ENCODE measurements at places on chromosomes 5 and 9.
A peak's percentile ranks its signal among the peaks of the same experiment; 100 is the strongest.

DNA sequence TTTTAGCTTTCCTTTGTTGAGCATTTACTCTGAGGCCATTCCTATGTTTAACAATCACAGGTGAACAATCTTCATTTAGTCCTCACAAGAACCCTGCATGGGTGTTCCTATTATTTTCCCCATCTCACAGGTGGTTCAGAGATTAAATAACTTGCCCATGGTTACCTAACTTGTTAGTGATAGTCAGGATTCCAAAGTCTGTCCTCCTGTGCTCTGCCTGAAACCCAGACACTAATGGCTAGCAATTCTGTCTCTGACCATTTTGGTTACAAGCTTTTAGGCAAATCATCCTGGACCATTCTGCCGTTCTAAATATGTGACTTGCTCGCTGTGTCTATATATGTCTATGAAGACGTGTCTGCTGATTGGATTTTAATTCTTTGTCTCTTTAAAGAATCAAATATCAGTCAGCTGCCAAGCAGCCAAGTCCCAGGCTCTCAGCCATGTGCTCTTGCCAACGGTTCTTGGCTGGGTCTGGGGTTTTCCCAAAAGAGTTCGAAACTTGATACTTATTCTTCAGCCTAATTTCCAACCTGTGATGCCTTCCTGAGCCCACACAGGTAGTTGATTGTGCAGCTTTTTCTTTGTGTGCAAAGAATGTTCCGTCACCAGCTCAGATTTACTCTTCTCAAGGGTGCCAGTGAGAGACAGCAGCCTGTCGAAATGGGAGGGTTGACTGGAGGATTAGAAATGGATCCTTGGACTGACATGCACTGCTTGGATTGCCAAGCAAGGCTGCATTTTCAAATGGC, 121.7 kb downstream of the NREP start:
- no peak for DNase-seq

GRCh38 chr9:18896531-18897179, 136.4 kb downstream of the SAXO1 start:
- peak; percentile 21 for DNase-seq

GRCh38 chr9:104245925-104246324, 151.8 kb downstream of the SMC2 start:
- DNase-seq = no peak

- no peak for DNase-seq
Measured at GRCh38 chr9:96460470-96460869, 10.5 kb downstream of the HABP4 start.

DNA sequence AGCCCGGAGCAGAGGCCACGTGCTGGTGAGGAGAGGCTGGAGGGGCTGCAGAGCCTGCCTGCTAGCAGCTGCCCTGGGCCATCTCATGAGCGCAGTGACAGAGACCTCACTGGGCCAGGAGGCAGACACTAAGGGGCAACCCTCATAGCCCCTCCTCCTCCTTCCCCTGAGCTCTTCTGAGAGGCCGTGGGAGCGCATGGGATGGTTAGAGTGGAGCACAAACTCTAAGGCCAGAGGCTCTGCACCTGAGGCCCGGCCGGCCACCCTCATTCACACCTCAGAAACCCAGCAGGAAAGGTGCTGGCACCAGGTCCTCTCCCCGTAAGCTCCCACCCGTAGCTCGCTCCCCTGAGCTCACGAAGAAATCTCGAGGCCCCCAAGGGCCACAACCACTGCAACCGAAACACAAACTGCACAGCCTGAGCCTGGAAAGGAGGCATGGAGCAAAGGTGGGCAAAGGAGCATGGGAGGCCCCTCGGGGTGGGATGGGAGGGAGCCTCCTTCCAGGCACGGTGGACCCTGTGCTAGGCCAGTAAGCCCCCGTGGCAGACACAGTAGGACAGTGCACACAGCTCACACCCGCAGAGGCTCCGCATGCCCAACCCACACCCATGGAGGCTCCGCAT, 17.7 kb downstream of the CAMSAP1 start:
- DNase-seq = no peak

- DNase-seq = no peak
Measured at GRCh38 chr9:121187636-121188305, 13.9 kb downstream of the RAB14 start.

DNA sequence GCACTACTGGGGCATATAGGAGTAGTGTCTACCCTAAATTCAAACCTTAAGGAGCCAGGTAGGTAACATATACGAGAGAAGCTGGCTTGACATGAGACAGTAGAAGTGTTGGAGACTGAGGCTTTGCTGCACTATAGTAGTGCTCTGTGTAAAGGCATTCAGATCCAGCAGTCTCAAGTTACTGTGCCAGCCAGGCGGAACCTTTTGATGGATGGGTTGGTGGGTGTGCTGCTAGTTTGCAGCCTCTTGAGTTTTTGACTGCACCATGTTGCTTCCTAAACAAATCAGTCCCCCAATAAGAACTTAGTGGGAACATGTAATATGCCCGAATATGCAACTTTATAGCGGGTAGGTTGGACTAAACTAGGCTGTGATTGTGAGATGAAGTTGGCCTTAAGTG, 1.5 kb downstream of the CLTA start:
- no peak for DNase-seq

- no peak for DNase-seq
Measured at GRCh38 chr5:82560561-82560960, 282.4 kb upstream of the RPS23 start.

- DNase-seq = no peak
Measured at GRCh38 chr9:83238871-83239640, 176.1 kb upstream of the RASEF start.

GRCh38 chr9:70491426-70492318, 77.2 kb upstream of the KLF9 start:
- DNase-seq = no peak

DNA sequence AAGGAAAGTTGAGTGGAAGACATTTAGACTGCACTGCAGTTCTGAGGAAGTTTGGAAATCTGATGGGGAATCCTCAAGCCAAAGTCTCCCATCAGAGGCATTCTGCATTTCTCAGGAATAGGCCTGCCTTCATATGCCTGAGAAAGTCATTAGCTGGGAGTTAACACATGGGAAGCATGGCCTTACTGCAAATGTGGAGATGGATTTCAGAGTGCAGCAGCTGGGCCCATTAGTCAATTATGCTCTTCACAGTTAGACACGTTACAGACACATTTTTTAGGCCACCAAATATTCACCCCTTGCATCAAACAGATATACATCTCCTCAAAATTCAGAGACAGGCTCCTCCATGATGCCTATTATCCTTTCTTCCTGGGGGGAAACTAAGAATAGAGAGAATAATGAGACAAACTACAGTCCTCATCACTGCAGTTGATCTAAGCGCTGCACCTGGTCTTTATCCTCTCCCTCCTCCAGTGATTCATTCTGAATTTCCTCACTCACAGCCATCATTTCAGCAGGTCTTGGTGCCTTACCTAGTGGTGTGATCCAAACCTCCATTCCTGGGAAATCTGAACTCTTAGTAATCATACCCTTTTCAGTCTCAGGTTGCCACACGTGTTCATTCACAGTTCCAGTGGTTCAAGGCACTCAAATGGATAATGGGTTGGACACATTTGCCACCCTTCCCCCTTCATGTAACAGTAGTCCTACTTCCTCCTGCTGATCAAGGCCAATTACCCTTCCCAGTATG, 47.9 kb upstream of the PPP2CA start:
- no peak for DNase-seq

DNA sequence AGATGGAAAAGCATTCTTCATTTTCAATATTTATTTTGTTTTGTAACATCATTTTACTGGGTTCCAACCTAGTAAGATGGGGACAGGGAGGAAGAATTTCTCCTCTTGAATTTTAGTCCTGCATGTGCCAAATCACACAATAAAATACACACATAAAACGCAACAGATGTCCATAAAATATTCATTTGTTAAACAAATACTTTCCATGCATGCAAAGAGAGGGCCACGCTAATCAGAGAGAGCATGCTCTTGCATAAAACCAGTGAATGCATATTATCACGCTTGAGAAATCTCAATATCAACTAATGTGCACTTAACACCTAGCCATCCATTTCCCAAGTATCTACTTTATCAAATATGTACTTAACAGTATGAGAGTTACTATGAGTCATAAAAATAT, 212.6 kb upstream of the TARS1 start:
- DNase-seq = no peak

- no peak for DNase-seq
Measured at GRCh38 chr9:17484906-17485305, 94.0 kb upstream of the SH3GL2 start.

DNA sequence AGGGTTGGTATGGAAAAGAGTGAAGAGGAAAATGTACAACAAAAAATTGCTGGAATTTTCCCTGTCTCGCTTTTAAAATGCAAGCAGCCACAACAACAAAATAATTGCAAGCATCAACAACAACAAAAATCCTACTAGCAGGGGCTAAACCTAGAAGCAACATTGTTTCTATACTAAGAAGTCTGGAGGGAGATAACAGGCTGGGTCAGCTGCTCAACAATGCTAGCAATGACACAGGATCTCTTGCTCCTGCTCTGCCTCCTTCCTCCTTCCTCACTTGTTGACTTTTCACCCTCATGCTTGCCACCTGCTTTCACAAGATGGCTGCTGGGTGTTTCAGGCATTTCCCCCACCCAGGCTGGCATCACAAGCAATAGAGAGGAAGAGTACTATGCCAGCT, 7.6 kb upstream of the AOPEP start:
- no peak for DNase-seq

DNA sequence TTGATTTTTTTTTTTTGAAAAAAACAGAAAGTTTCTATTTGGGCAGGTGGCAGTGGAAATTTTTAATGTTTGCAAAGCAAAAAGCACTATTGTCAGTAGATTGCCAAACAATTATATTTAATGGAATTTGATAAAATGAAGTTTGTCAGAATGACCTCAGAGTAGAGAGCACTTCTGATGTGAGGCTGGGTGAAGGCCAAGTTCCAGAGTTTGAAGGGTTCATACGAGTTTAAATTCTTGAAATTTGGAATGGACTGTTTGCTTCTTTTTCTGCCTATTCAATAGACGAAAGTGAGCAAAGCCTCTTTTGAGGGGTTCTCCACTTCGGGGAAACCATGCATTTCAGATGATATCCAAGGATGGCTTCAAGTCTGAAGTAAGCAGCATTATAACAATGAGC, 7.4 kb downstream of the SHC3 start:
- DNase-seq = no peak

DNA sequence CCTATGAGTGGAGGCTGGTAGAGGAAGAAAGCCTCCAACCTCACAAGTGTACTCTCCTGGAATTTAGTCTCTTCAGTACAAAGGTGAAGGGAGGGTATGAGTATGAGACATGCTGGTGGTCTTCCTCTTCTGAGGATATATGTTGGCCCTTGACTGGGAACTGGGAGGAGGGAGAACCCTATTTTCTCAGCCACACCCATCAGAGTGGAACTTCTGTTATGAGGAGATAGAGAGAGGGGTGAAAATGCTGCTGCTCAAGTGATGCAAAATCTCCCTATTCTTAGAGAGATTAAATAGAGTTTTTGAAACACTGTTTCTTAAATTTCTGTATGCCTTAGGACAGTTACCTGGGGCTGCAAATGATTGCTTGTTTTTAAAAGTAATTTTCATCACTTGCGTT, 203.4 kb upstream of the PRR16 start:
- DNase-seq = no peak

GRCh38 chr9:78053627-78054026, 22.0 kb upstream of the GNAQ start:
- DNase-seq = no peak

- no peak for DNase-seq
Measured at GRCh38 chr9:121292051-121292450, 24.1 kb downstream of the GSN start.

DNA sequence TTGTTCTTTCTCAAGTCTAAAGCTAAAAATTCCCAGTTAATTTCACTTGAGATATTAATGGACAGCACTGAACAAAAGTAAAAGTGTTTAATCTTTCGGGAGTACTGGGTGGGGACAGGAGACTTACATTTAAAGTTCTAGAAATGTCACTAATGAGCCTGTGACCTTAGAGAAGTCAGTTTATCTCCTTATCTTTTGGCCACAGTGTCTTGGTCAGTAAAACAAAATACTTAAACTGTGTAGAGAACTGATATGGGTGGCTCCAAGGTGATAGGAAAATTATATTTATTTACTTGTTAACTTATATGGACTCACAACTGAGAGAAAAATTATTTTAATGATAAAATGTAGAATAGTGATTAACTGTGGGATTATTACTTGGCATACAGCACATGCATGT, 8.9 kb downstream of the IPO11 start:
- DNase-seq = no peak

DNA sequence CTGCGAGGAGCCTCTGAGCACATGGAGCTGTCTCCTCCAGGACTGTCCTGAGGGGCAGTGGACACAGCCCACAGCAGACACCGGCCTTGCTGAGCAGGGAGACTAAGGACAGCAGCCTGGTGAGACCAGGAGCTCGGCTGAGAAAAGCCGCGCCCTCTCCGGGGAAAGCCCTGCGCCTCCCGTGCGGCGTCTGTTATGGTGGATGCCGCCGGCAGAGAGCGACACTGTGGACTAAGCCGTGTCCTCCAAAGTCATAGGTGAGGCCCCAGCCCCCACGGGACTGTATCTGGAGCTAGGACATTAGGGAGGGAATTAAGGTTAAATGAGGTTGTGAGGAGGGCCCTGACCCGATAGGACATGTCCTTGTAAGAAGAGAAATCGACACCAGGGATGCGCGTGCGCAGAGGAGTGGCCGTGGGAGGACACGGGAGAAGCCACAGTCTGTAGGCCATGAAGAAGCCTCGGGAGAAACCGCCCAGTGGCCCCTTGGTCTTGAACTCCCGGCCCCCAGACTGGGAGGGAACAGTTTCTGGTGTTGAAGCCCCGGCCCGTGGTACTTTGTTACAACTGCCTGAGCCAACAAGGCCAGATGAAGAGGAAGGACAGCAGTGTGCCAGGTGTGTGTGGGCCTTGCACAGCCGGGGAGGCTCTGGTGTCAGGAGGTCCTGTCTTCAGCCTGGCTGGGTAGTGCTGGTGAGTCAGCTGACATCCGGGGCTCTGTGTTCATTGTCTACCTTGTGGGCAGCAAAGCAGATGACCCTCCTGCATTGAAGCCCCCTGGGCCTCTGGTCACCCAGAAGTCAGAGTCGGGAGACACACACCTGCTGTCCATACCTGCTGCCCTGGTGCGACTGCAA, 22.1 kb downstream of the MRPL36 start:
- DNase-seq = no peak

DNA sequence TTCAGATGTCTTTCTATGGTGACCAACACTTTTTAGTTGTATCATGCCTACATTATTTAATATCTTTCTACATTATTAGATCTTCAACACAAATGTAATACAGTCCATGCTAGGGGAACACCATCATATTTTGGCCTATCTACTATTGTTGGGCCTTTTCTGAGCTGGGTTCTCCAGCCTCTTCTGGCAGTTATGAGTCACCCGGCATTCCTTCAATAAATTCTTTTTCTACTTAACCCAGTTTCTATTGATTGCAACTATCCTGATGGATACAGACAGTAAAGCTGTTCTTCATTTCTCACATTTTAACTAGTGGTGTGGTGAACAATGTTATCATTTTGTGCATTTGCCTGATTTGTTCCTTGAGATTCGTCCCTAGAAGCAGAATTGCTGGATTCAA, 529.3 kb downstream of the BNC2 start:
- no peak for DNase-seq
